ENCODE measurements at places on chromosomes 2 and 18.

DNA sequence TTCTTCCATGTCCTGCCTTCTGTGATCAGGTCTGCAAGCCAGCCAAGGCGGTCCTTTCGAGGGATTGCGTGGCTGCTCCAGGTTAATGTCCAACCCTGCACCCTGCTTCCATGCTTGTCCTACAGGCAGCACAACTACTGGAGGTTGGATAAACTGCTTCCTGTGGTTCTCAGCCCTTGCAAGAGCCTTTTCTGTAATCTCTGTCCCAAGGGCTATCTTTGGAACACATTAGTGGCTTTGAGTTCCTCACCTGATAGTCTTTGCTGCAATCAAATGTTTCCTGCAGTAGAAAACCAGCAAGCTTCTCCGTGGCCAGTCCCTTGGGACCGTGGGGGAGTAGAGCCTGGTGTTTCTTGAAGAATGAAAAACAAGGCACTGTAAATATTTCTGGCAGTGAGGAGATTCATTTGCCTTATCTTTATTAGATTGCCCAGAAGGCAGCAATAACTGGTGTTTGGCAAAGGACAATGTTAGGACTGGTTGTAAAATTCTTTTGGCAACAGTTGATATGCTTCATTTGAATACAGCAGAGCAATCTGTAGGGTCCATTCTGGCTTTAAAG lies 214.4 kb downstream of the FHOD3 start:
- no peak for DNase-seq

DNA sequence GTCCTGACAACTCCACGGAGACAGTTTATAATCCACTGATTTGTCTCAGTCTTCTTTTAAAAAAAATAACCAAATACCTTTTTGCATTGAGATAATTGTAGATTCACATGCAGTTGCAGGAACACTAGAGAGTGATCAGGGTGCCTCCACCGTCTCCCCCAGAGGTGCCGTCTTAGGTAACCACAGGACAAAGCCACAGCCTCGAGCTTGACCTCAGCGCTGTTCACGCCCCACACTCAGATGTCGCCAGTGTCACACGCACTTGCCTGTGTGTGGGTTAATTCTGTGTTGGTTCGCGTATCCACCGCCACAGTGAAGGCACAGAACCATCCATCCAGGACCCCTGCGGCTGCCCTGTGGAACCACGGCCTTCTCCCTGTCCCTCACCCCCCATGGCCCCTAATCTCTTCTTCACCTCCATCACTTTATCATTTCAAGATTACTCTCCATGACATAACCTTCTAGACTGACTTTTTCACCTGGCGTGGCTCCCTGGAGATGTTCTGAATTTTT lies 295.0 kb upstream of the HDAC4 start:
- DNase-seq, result no peak

GRCh38 chr18:79393635-79394533 lies 1.8 kb upstream of the NFATC1 start:
- DNase-seq, result peak; percentile 52

GRCh38 chr2:52220393-52220792 lies 1188.5 kb upstream of the NRXN1 start:
- DNase-seq, result no peak

DNA sequence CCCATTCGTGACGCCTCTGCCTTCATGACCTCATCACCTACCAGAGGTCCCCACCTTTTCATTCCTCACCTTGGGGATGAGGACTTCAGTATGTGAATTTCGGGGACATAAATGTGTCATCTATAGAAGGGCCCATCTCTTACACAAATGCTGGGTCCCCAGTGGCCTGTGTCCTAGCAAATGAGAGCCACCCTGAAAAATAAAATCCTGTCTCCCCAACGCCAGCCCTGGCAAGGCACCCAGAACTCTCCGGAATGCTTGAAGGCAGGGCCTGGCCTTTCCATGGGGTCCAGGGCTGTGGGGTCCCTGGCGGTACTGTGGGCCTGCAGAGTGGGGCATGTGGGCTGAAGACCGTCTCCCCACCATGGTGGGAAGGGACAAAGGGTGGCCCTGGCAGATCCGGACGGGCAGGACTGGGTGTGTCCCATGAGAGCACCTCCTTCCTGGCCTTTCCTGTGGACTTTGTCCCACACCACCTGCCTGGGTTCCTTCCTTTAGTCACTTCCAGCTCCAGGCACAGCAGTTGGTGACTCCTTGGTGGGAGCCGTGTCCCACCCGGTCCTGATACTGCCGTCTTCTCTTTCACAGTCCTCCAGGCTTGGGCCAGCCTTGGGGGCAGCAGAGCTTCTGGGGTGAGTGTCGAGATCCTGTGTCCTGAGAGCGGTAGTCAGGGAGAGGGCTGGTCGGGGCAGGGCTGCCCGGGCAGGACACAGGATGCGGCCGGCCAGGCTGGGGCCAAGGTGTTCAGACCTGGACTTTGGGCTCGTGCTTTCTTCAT lies 18.6 kb downstream of the CAPN10 start:
- DNase-seq, result no peak

DNA sequence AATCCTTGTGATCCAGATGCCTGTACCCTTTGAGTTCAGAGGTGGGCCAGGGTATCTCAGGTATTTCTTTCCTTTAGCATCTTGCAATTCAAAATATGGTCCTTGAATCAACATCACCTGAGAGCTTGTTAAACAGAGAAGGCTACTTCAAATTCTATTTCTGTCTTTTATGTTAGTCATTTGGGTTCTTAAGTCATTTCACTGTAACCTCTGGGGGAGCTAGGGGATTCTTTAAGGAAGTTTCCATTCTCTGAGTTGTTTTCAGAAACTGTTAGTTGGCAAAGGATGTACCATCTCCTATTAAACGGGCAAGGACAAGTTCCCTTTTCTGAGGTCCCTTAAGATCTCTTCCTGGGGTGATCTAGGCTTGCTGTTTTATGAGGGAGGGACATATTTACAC lies 16.6 kb downstream of the CFLAR start:
- no peak for DNase-seq

GRCh38 chr18:3055816-3056215 lies 42.9 kb upstream of the LPIN2 start:
- no peak for DNase-seq

- no peak for DNase-seq
Measured at GRCh38 chr2:216678813-216679657, 16.3 kb downstream of the IGFBP5 start.

Measured in CD4-positive, alpha-beta T cell treated with Interleukin-6 for 4 hours (primary cell).